Activated CD4-positive, CD25-positive, alpha-beta regulatory T cell treated with anti-CD3 and anti-CD28 coated beads, Interleukin-2, amount 50 U/mL, for 24 hours (primary cell): ENCODE measurements at places on chromosomes 7 and 10.

- no peak for ATAC-seq
Measured at GRCh38 chr10:9735731-9736130, 1281.9 kb upstream of the CELF2 start.

- ATAC-seq, result no peak
Measured at GRCh38 chr10:117483056-117483590, 59.4 kb upstream of the EMX2 start.

GRCh38 chr10:31999070-31999660 is 57.1 kb downstream of the KIF5B start:
- ATAC-seq, result no peak

DNA sequence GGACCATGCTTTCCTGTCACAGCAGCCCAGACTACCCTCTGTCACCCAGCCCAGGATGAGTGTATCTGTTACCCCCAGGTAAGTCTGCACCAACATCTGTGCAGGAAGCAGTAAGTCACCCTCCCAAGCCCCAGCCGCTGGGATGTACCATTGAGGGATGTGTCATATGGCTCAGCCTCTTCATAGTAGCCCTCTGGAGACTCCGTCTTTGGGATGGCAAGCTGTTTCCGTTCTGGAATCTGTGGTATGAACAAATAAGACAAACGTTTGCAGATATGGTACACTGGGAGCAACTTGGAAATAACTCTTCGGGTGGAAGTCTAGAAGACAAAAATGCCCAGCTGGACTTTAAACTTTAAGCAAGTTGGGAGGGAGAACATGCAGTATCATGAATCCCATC is 81.3 kb downstream of the AFAP1L2 start:
- no peak for ATAC-seq

DNA sequence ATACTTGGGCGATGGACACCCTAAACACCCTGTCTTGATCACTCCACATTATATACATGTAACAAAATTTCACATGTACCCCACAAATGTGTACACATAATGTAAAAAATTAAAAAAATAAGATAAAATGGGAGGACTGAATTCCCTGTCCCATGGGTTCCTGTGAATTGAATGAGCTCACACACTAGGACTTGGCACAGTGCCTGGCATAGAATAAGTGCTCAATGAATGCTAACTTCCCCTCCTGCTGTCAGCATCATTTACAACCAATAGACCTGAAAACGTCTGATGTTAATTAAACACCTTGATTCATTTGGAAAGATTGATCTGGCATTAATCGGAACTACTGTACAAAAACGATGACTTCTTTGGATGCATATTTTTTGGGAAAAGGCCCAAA is 117.3 kb upstream of the ZNF438 start:
- no peak for ATAC-seq
